Skeletal muscle tissue (tissue), 5 donors: ENCODE measurements at places on chromosomes 3 and 15. TPM values are rescaled to one million over a fixed set of nuclear protein-coding genes. Genes with fewer than 3 reads are reported as not detected.

The GXYLT2 gene
- total RNA-seq = 31.8 TPM

The IDH2 gene
- 185 TPM for total RNA-seq

The CLRN1 gene
- total RNA-seq = not detected

The TXNRD3 gene
- 16.2 TPM for total RNA-seq

The MEX3B gene
- total RNA-seq = 11.0 TPM

The GABRB3 gene
- 0.52 TPM for total RNA-seq

The KY gene
- total RNA-seq = 61.6 TPM

The HRG gene
- total RNA-seq = not detected
